ENCODE measurements at places on chromosomes 5 and 9. TPM values are rescaled to one million over a fixed set of nuclear protein-coding genes. Genes with fewer than 3 reads are reported as not detected.

The KCNN2 gene
- not detected for total RNA-seq

The CCDC183 gene
- 5.3 TPM for total RNA-seq

The IL13 gene
- total RNA-seq, result not detected

The FST gene
- total RNA-seq, result 0.63 TPM

The PTGR1 gene
- 611 TPM for total RNA-seq

GRCh38 chr9:77013206-77013931 is 6.1 kb upstream of the FOXB2 start:
- DNase-seq, result no peak

- DNase-seq, result no peak
These were observed 240.8 kb downstream of the NPR3 start for GRCh38 chr5:32951878-32952277.

DNA sequence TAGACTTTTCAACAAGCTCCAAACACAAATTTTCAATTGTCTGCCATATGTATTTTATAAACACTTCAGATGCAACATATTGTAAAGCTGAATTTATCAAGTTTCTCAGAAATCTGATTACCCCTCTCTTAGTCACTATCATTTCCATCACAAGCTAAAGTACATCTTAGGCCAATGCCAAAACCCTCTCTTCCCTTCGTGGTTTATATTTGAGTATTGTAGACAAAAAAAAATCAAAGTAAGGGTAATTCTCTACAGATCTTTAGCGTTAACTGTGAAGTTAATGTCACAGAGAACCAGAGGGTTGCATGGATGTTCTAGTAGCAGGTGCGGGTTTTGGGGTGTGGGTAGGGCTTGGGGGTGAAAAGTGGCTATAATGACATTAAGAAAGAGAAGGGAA is 387.7 kb upstream of the PTGER4 start:
- no peak for DNase-seq

GRCh38 chr9:97633859-97634490 is 354 bp downstream of the NCBP1 start:
- no peak for DNase-seq

GRCh38 chr5:91103353-91104061 is 279.6 kb downstream of the ARRDC3 start:
- no peak for DNase-seq

- DNase-seq, result no peak
These were observed 69.0 kb downstream of the TRIO start for GRCh38 chr5:14211818-14212803.

DNA sequence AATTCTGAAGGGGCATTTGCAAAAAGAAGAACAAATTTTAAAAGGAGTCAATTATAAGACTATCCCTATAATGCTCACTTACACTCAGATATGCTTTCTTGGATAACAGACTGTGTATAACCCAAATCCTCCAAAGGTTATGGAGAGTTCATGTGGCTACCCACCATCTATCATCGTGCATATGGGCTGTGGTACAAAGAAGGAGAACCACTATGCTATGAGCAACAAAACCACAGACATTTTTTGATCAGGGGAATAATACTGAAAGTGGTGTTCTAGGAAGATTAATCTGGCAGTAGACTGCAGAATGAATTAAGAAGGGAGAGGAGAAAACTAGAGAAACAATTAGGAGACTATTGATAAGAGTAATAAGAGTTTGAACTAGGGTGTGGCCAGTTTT is 16.8 kb downstream of the NR3C1 start:
- no peak for DNase-seq

DNA sequence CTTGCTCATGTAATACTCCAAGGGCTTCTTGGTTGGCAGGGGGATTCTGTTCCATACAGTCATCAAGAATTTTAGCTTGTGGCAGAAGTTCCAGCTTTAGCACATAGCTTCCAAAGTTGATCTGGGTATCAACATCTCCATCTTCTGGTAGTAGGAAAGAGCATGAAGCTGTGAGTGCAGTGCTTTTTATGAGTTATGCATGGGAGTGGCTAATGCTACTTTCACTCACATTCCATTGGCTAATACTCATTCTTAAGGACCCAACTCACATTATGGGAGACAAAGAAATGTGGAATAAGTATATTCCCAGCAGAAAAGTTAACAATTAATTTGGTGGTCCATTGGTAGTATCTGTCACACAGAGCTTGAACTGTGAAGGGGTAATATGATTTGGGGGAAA is 194.2 kb upstream of the CHD1 start:
- no peak for DNase-seq

DNA sequence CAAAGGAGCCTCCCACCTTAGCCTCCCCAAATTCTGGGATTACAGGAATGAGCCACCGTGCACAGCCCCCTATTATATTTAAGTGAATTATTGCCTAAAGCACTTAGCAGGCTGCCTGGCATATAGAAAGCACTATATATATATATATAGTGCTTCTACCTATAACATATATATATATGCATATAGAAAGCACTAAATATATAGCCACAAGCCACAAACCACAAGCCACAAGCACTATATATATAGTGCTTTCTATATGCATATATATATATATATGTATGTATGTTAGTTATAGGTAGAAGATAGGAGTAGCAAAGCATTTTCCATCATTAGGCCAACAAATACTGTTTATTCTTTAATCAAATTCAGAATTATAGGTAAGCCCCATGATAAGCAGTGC is 185.8 kb downstream of the CWC27 start:
- no peak for DNase-seq

- no peak for DNase-seq
These were observed 8.8 kb upstream of the NEK6 start for GRCh38 chr9:124248960-124249359.

DNA sequence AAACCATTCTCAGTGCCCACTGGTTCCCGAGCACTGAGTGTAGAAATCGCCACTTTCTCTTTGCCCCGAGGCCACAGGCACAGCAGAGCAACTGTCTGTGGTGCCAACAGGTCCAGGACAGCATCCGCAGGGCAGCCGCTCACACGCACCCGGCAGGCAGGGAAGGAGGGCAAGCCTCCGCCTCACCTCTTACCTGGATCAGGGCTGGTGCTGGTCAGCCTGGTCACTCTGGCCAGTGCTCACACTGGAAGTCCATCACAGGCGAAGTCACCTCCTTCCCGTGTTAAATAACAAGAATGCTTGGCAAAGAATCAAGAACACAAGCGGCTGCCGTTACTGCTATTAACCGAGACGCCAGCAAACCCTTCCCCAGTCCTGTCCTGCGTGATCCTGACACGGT is 13.7 kb downstream of the DIPK1B start:
- DNase-seq, result no peak

DNA sequence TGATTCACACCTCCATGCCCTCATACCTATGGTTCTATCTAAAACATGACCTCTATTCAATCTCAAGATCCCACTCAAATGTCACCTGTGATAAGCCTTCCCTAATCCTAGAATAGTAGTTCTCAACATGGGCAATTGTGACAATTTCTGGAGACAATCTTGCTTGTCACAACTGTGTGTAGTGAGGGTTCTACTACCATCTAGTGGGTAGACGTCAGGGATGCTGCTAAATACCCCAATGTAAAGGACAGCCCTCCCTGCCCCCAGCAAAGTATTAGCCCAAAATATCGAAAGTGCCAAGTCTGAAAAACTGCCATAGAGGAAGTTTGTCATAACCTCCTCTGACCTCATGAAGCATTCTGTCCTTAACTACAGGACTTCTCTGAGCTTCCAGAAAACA is 32.0 kb downstream of the TBCA start:
- no peak for DNase-seq

DNA sequence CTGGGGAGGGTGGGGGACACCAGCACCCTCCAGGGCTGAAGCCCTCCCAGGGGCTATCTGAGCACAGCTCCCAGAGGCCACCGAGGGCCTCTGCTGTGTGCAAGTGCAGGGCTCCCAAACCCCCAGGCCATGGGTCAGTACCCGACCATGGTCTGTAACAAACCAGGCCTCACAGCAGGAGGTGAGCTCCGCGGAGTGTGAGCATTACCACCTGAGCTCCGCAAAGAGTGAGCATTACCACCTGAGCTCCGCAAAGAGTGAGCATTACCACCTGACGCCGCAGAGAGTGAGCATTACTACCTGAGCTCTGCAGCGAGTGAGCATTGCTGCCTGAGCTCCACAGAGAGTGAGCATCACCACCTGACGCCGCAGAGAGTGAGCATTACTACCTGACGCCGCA is 152.9 kb upstream of the IRX2 start:
- DNase-seq, result no peak

- DNase-seq, result no peak
These were observed 216.9 kb downstream of the GLIS3 start for GRCh38 chr9:4082948-4083347.

DNA sequence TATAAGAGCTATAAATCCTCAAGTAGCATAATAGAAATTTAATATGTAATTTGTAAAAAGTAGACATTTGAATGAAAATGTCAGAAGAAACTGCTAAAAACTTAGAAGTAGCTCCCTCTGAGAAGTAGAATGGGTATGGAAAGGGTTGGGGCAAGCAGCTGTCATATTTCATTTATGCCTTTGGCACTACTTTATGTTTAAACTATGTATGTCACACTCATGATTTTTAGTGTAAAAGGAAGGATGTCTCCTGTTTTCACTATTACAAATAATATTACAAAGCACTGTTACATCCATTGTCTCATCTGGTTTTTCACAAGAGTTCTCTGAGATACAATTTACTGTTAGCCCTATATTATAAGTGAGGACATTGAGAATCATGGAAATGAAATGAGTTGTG is 96.3 kb upstream of the ZNF462 start:
- DNase-seq, result no peak

GRCh38 chr5:155651-156410 is 35.5 kb upstream of the LRRC14B start:
- DNase-seq, result no peak

- no peak for DNase-seq
These were observed 547.0 kb upstream of the COX7C start for GRCh38 chr5:86070719-86071118.

GRCh38 chr5:35483780-35484179 is 133.9 kb upstream of the SPEF2 start:
- no peak for DNase-seq

GRCh38 chr9:121946465-121946864 is 146.6 kb downstream of the TTLL11 start:
- no peak for DNase-seq

Measured in PC-9 (cell line).